ENCODE measurements at places on chromosomes 12 and 14.
A peak's percentile ranks its signal among the peaks of the same experiment; 100 is the strongest.

- no peak for DNase-seq
Measured at GRCh38 chr14:96752125-96752524, 45.1 kb upstream of the VRK1 start.

GRCh38 chr12:77179515-77179914, 114.1 kb upstream of the E2F7 start:
- no peak for DNase-seq

DNA sequence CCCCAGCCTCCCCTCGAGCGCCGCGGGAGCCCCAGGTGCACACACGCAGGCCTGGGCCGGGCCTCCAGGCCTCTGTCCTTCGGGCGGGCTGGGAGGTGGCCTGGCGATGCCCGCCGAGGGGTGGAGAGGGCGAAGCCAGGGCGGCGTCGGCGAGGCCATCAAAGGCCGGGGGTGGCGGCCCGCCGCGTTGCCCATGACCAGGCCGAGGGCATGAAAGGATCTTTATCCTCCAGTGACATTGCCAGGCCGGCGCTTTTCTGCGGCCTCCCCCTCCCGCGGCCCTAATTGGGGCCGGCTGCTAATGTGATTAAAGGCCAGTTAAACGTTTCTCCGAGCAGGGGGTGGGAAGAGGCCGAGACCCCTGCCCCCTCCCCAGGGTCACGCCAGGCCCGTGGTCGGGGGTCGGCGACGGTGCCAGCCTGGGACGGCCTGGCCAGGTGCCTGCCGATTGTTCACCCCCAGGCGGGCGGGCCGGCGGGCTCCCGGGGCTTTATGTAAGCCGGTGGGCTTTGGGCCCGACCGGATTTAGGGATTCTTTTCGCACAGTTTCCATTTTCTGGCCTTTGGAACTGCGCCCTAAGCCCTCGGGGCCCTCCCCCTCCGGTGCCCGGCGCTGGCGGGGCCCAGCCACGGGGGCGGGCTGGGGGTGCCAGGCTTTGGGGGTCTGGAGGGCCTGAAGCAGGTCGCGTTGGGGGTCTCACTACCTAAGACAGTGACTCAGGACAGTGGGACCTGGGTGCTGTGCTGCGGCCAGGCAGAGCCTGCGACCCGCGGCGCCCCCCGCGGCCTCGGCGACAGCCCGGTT, 103.2 kb upstream of the DIO3 start:
- DNase-seq, result no peak

- no peak for DNase-seq
Measured at GRCh38 chr12:123767613-123768012, 5.5 kb downstream of the DNAH10 start.

- peak; percentile 69 for DNase-seq
Measured at GRCh38 chr14:37197421-37198272, at the start of gene MIPOL1. Gene MIPOL1 (plus strand): TSS chr14:37197937. CDS start chr14:37247889, 49,952 bp downstream.

- DNase-seq, result no peak
Measured at GRCh38 chr12:99260456-99260996, 387.0 kb upstream of the GARIN6 start.

- no peak for DNase-seq
Measured at GRCh38 chr12:94305130-94305957, 154.3 kb downstream of the CEP83 start.

DNA sequence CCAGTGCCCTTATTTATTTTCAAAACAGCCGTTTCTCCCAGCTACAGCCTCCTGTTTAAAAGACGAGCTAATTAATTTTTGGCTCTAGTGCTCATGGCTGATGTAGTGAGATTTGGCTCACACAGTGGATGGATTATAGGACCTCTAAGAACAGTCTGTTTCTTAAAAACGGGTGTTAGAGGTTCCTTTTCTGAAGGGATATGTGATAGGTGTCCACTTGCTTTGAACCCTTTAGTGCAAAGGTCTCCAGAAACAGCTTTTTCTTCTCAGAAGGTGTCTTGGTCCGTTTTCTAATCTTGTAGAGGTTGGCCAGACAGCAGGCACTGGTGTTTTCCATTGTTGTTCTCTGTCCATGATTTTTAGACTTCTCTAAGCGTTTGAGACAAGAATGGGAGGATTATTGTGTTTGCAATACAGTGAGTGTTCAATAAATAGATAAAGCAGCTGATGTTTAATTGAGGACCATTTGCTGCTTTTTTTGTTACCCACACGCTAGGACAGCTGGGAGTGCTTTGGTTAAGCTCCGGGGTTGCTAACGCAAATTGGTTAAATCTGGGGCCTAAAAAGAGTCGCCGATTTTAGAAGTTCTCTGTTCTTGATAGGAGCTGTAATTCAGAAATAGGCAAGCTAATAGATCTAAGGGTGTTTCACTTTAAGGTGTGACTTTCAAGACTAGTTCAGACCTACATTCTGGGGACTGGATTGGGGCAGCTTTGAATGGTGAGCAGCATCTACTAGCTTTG, 1.0 kb downstream of the BORCS5 start:
- no peak for DNase-seq

DNA sequence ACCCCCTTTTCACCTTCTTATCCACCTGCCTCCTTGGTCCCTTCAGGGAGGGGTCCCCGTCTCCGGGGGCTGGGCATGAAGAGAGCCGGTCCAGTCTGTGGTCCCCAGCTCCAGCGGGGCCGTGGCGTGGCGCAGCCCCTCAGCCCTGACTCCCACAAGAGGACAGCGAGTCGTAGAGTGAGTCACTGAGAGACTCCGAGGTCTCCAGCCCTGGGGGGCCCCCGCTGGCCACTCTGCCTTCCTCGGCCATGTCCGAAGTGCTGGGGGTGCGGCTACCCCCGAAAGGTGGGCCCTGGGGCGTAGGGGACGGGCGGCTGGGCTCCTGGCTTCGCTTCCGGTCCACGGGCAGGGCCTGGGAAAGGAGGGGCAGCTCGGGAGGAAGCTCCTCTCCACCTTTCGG, 36.5 kb downstream of the NCKAP5L start:
- DNase-seq, result no peak

DNA sequence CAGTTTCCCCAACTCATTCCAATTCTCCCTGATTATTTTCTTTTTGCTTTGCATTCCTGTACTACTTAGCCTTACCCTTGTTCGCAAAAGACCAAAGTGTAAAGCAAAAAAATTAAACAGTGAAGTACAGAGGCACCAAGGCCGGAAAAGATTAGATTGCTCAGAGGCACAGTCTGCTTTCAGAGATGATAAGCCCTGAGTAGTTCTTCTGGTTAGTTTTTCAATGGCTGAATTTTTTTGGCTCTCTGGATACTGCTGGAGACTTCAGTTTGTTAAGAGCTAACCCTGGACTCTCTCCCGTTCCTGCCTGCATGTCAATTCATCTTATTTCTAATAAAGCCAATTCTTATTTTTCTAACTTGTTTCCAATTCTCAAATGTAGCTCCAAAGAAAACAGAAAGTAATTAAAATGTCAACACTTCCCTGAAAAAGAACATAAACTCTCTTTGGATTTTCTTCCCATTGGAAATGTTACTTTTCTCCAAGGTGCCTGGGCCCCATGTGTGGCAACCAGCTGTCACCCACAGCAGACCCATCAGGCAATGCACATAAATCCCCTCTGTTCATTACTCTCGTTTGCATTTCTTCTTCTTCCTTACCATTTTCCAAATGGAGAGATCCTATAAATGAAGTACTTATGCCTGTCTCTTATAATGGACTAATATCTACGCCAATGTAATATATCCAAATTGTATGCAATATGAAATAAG, 142.8 kb downstream of the BTG1 start:
- DNase-seq, result no peak

- no peak for DNase-seq
Measured at GRCh38 chr12:63809566-63809965, 29.9 kb downstream of the RXYLT1 start.

- no peak for DNase-seq
Measured at GRCh38 chr14:103710771-103711377, 4.4 kb downstream of the XRCC3 start.

DNA sequence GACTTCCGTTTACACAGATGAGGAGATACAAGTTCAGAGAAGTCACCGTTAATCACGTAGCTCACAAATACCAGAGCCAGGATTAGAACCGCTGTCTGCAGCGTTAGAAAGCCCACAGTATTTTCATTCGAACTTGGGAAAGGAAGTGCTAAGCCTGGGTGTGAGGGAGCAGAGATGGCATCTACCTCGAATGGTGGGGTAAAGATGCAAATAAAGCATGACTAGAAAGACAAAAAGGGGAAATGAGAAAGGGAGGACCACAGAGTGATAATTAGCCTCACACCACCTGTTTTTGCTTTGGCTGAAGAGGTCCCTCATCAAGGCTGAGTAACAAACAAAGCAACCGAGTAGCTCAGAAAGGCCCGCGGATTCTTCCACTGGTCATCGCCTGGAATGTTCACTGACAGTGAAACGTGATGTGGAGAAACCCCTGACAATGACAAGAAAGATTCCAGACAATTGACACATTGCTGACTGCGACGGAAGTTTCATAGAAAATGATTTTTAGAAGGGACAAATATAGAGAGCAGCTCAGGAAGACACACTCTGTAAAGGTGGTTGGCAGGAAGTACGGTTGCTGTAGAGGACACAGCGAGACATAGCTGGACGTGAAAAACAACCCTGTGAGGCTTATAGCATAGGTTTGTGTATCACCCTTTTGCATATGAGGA, 31.5 kb upstream of the BHLHE41 start:
- DNase-seq, result no peak

DNA sequence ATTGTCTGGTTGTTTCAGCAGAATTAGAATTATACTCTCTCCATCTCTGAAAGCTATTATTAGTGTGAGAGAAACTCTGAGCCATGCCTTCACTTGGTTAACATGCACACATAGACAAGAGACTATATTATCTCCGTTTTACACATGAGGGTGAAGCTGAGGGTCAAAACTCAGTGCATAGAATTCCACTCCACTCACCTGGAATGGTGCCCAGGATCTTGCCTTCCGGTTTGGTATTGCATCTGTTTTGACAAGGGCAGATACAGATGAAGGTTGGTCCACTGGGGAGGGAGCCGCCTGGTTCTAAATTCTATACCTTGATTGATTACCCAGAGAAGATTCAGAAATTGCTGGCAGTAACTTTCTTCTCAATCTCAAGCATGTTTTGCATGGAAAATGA, 149.5 kb upstream of the PELI2 start:
- no peak for DNase-seq

- no peak for DNase-seq
Measured at GRCh38 chr12:79294590-79294989, 396.2 kb downstream of the PAWR start.

DNA sequence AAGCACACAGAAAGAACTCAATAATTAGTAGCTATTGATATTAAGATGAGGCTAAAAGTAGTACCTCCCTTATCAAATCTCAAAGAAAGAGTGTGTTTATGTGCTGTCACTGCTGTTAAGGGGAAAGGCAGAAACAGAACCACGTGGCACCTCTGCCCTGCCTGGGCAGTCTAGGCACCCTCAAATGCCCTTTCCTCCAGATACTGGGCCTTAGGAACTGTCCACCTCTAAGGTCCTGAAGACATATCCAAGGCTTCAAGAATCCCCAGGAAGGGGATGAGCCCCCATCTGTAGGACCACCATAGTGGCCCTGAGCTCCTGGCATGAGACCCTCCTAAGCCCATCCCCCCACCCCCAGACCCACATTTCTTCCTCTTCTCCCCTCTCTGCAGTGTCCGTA, 29.1 kb downstream of the NGB start:
- DNase-seq, result no peak

DNA sequence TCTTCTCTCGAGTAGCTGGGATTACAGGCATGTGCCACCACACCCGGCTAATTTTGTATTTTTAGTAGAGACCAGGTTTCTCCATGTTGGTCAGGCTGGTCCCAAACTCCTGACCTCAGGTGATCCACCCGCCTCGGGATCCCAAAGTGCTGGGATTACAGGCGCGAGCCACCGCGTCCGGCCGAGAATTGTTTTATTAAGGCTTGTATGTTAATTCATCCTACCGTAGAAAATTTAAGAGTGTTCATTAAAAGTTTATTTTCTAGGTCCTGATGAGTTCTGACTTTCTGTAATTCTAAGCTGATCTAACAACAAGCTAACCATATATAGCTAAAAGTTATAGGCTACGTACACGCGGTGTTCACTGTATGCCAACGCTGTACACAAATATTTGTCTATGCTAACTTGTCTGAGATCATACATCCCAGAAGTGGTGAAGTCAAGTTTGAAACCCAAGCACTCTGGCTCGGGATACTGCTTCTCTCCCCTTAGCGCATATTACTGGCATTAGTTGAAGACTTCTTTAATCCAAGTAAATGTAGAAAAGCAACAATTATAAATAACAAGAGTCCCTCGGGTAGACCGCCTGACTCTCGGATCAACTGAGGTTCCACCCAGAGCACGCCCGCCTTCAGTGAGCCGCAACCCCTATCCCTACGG, 570 bp upstream of the MRPS35 start:
- no peak for DNase-seq

GRCh38 chr14:90624732-90625400, 191.4 kb downstream of the TTC7B start:
- peak; percentile 99 for DNase-seq

DNA sequence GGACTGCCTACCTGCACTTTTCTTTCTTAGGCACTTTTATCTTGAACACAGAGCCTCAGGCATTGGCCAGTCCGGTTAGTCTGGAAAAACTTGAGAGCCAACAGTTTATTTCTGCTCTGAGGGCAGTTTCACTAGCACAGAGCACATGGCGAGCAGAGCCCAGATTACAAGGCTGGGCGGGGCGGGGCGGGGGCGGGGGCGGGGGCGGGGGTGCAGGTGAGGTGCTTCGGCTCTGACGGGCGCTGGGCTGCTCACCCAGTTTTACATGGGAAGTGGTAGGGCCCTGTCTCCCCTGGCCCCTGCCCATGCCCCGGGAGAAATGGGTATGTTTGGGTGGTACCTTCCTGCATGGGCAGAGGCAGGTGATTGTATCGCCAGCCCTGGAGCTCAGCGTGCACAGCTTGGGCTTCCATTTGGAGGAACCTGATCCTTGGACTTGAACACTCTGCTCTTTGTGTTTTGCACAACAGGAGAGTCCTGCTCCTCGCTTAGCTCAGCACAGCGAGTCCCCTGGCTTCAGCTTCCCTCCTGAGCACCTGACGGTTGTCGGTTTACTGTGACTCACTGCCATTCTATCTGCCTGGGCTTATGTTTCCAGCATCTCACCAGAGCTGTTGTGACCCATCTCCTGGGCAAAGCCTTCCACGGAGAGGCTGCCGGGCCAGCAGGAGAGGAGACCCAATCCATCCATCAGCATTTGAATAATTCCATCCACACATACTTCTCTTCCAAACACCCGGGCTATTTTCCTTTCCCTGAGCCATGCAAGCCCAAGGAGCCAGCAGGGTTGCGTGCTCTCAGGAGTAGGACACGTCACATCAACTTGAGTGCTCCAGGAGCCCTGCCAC, 108.5 kb downstream of the ARF6 start:
- no peak for DNase-seq

DNA sequence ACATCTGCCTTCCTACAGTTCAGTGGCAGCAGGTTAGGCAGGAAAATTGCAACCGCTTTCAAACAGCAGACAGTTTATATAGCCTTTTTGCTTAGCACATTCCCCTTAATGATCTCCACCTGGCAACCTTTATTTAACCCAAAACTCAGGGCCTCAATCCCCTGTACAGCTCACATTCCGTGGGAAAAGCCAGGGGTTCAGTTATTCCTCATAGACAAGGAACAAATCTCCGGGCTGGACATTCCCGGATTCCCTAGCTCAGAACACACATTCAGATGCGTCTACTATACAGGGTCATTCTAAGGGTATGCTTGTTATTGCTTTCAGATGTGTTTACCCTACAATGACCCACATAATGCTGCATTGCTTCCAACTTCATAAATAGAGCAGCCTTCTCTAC, 73.8 kb upstream of the DCN start:
- no peak for DNase-seq

- no peak for DNase-seq
Measured at GRCh38 chr14:56630707-56631106, 51.1 kb downstream of the TMEM260 start.

- peak; percentile 51 for DNase-seq
Measured at GRCh38 chr12:53530061-53530460, 22.8 kb upstream of the NPFF start.

GRCh38 chr12:11774821-11775220, 125.3 kb downstream of the ETV6 start:
- DNase-seq, result no peak
